Prostate gland (tissue), 2 donors: ENCODE measurements at places on chromosomes 11 and 22. TPM values are rescaled to one million over a fixed set of nuclear protein-coding genes. Genes with fewer than 3 reads are reported as not detected.
A peak's percentile ranks its signal among the peaks of the same experiment; 100 is the strongest.

GRCh38 chr22:46002757-46003270 is 25.9 kb upstream of the WNT7B start:
- no peak for DNase-seq

CRYBB3 gene
- not detected for total RNA-seq

MRGPRX3 gene
- not detected for total RNA-seq

GATD1 gene
- total RNA-seq: 72.3 TPM

- DNase-seq: no peak
Observed at GRCh38 chr22:37771081-37771480, 36.7 kb upstream of the GCAT start.

DNA sequence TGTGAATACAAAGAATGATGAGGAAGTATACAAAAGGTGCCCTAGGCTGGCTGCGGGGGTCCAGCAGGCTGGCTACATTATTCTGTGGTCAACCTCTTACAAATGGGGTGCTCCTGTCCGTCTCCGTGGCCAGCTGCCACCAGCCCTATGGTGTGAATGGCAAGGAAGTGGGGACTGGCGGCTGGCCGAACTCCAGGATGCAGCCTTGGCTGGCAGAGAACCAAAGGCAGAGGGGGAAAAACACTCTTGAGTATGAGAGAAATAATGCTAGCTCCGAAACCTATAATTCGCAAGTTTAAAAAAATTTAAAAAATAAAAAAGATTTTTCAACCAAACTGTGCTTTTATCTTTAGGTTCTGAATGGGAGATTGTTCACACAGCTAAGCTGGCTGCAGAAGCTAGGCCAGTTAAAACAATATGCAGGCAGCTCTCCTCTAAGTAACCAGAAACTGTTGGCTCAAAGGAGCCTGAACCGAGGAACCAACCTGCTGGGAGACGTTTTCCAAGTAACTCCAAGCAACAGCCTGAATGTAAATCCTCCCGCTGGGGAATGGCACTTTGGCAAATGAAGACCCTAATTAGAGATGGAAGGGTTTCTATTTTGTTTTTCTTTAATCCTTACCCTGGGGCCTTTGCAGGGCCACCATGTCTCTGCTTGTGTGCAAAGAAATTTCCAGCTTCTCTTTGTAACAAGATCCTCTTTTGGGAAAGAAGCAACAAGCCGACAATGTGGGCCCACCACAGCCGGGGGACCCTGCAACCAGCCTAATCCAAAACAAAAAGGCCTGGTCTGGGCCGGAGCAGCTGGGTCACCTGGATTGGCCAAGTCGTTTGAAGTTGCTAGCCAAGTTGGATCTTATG is 50.2 kb downstream of the C22orf31 start:
- DNase-seq: no peak

CYP2D6 gene
- total RNA-seq: 5.2 TPM

- DNase-seq: no peak
Observed at GRCh38 chr11:35461917-35462538, 42.7 kb upstream of the SLC1A2 start.

TLCD5 gene
- 10.6 TPM for total RNA-seq

DNA sequence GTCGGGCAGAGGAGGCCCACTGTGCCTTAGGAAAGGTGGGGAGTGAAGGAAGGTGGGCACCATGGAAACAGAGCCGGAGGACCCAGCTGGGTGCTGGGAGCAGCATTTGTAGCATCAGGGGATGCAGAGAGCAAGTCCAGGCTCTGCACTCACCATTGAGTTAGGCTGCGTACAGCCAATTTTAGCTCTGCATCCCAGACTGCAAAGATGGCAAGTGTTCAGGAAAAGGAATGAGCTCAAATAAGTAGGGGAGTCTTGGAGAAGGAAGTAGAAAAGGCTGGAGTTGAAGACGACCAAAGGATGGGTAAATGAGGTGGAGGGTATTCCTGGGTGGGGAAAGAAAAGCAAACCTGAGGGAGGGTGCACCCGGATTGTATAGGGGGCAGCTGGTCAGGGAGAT is 31.6 kb upstream of the ETS1 start:
- DNase-seq: no peak

NUMA1 gene
- 623 TPM for total RNA-seq

MUC15 gene
- total RNA-seq: 1.5 TPM

ST14 gene
- total RNA-seq: 39.8 TPM

GRCh38 chr11:69881467-69882269 is 62.5 kb upstream of the FGF3 start:
- DNase-seq: no peak

GLYATL1B gene
- total RNA-seq: not detected

GRCh38 chr22:36921309-36922104 is 8.1 kb downstream of the CSF2RB start:
- no peak for DNase-seq

GRCh38 chr11:109383306-109383705 is 38.7 kb upstream of the C11orf87 start:
- DNase-seq: no peak

DNA sequence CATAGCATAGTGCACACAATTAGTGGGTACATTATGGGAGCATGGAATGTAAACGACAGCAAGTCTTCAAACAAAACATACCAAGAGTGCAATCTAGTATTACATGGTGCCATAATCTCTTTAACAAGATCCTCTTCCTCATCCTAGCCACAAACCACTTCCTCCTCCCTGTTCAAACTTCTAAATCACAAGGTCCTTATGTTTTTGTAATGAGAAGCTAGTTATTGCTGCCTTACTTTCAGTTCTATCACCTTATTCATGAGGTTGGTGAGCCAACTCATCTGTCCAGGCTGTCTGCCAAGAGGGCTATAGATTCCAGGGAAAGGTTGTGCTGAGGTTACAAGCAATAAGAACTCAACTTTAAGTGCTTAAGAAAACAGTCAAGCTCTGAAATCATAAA is 195.4 kb upstream of the ARHGAP20 start:
- DNase-seq: peak; percentile 12

- DNase-seq: no peak
Observed at GRCh38 chr11:73203790-73204189, 14.3 kb upstream of the P2RY2 start.

DNA sequence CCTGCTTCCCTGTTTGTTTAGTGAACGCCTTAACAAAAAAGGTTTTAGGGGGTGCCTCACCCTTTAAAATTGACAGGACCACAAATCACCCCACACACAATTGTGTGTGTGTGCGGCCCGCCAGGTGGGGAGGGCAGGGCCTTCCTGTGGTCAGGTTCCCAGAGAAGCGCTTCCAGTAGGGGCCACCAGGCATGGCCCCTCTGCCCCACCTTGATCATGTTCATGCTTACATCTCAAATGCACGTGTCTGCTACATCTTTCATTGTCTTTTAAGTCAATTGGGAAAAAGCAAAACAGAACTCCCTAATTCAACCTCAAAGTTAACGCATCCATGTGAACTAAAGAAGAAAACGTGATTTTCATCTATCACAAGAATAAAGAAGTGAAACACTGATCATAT is 1335.3 kb downstream of the TBC1D22A start:
- no peak for DNase-seq

DNA sequence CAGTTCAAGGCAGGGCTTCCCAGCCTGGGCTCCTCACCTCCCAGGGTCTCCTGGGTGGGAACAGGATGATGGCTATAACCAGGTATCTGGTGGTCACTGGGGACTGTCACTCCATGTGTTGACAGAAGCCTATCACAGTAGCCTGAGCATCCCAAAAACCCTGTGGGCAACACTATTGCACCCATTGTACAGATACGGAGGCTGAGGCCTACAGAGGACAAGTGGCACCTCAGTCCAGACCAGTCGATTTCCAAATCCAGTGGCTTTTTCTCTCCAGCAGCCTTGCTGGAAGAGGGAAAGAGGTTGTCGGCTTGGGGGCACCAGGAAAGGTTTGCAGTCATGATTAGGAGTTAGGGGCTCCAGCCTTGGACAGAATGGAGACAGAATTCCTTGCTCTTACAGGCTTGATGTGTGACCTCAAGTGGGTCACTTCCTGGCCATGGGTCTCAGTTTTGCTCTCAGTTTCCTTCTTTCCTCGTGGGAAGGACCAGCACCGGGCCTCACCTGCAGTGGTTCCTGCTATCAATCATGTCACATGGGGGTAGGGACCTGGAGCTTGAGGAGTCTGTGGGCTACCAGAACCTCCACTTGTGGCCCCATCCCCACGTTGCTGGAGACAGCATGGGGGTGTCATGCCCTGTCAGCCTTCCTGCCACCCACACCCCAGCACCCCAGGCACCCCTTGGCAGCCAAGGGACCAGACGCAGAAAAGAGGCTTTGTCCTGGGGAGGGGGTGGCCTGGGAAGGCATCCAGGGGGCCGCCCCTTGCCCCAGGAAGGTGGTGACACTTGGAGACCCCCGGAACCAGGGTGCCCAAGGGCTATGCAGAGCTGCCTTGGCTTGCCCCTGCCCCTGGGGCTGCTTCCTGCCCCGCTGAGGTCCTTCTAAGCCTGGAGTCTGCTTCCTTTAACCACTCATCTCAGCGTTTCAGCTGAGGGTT is 2.1 kb downstream of the EMID1 start:
- DNase-seq: no peak

GRCh38 chr11:117271208-117271607 is 19.9 kb upstream of the BACE1-AS start:
- no peak for DNase-seq

DNA sequence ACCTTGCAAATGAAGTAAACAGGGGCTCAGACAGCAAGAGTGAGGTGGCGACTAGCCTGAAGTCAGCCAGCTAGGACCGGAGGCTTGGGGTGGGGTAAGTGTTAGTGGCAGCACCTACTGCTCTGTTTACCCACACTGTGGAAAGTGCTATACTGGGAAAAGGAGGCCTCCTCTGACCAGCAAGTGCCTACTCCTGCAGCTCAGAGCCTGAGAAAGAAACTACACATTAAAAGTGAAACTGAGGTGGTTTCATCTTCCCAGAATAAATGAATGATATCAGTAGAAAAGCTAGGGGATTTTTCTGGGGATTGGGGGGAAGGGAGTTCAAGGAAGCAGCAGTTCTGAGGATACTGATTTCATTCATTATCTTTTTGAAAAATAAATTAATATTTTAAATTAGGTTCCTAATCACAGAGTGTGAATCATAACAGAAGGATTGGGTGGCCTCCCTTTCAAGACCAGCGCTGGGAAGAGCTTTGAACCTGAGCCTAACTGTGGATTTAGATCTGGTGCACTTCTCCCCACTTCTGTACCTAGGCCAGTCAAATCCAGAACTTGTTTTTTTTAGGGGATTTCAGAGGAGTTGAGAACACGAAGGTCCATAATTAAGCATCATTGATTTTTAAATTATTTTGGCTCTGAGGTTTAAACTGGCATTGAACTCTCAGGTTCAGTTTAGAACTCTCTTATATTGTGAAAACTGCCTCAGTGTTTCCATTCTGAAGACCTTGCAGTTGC is 48.1 kb upstream of the GRAMD1B start:
- DNase-seq: no peak

DNA sequence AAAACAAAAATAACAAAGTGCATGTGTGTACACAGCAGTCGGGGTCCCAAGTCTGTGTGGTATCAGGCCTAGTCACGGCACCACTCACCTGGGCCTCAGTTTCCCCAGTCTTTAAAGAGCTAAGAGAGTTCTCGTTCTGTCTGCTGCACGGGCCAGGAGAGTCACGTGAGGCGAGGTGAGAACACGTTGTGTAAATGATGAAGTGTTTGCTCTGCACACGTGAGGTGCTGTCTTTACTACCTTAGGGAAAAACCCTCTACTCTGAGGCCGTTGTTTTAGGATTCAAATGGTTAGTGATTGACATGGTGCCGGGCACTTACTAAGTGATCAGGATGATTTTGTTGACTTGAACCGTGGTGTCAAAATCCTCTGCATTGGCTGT is 86.5 kb upstream of the PPARA start:
- DNase-seq: peak; percentile 61

PCSK7 gene
- total RNA-seq: 45.7 TPM

RAB39A gene
- 0.87 TPM for total RNA-seq

- DNase-seq: no peak
Observed at GRCh38 chr11:100208207-100208606, 478.9 kb upstream of the ARHGAP42 start.

GRCh38 chr11:45616802-45617549 is 48.4 kb downstream of the CHST1 start:
- DNase-seq: no peak

DNAJB7 gene
- total RNA-seq: 0.17 TPM

DNA sequence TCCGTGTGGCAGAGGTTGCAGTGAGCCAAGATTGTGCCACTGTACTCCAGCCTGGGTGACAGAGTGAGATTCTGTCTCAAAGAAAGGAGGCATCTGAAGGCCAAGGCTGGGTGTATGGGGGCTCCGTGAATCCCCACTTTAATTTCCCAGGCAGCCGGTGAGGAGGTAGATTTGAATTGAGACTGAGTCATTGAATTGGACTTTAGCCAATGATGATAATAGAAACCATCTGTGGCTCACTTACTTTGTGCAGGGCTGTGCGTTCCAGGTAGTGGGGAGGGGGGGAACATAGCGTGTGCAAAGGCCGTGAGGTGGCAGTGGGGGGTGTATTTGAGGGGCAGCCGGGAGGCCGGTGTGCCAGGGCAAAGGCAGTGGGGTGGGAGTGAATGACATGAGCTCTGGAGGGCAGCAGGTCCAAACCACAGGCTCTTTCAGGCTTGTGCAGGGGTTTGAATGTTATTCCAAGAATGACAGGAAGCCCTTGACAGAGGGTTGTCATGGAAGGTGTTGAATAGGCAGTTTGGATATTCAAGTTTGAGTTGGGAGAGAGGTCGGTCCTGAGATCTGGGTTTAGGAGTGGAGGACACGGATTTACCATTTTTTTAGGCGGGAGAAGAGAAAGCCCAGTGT is 6.1 kb downstream of the ARHGAP8 start:
- no peak for DNase-seq

GRCh38 chr11:67373648-67374570 is 511 bp upstream of the CLCF1 start:
- peak; percentile 75 for DNase-seq

DNA sequence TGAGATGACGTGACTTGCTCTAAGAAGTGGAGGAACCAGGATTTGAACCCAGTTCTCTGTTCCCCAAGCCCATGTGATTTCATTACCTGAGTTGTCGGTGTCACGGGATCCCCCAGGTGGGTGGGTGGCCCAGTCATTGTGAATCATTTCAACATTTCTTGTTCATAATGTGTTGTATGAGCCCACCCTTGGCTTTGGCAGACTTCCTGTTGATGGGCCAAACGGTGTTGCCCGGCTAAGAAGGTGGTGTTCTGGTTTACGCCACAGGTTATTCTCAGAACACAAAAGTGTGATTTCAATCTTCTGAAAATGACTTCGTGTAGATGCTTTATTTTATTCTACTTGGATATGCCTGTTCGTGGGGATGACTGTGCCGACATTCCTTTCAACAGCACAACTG is 21.6 kb upstream of the ST14 start:
- DNase-seq: no peak

DNA sequence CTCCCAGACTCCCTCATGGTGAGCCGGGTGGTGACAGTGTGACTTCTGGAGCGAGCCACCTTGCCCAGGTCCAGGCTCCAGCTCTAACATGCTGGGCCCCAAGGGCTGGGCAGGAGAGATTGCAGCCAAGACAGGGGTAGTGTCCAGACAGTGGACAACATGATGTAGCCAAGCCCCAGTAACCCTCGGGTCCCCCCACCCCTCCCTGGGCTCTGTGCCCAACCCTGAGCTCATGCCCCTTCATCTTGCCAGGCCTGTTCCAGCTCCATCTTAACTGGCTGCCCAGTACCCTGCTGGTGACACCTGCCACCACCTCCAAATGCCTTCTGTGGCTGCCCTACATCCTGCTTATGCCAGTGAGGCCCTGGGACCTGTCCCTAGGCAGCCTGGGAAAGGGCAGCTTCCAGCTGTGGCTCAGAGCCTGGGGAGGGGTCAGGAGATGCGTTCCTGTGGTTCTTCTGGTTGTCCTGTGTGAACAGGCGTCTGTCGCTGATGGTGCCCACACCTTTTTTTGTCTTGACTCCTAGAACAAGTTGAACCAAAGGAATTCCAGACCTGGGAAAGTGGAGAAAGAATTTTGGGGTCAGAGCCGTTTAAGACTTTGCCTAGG is 12.5 kb upstream of the SYT12 start:
- no peak for DNase-seq

- DNase-seq: no peak
Observed at GRCh38 chr11:94782446-94782845, 14.3 kb downstream of the AMOTL1 start.
